Activated CD4-positive, alpha-beta T cell treated with anti-CD3 and anti-CD28 coated beads, Interleukin-2, amount 10 ng/mL, durations not matched to agents 7 days and 5 days (primary cell): ENCODE measurements at places on chromosomes 2 and 18. TPM values are rescaled to one million over a fixed set of nuclear protein-coding genes. Genes with fewer than 3 reads are reported as not detected.

The ALMS1 gene
- 20.6 TPM for total RNA-seq

The GCKR gene
- not detected for total RNA-seq

The ZNG1B gene
- 40.0 TPM for total RNA-seq

The KIAA2012 gene
- not detected for total RNA-seq

The C2orf81 gene
- 3.0 TPM for total RNA-seq

The CD8B2 gene
- not detected for total RNA-seq

The STK16 gene
- 33.0 TPM for total RNA-seq

The RTP5 gene
- total RNA-seq = not detected

The RBM44 gene
- total RNA-seq = 1.3 TPM

The BUB1 gene
- 118 TPM for total RNA-seq

The HRH4 gene
- 0.07 TPM for total RNA-seq

The ALKAL2 gene
- not detected for total RNA-seq

The KLHL29 gene
- total RNA-seq = 2.9 TPM

The TGFBRAP1 gene
- total RNA-seq = 20.5 TPM

The IL1F10 gene
- total RNA-seq = not detected
